ENCODE measurements at places on chromosomes 6 and 20.

- no peak for DNase-seq
These were observed 22.5 kb upstream of the NHSL1 start for GRCh38 chr6:138521790-138522189.

DNA sequence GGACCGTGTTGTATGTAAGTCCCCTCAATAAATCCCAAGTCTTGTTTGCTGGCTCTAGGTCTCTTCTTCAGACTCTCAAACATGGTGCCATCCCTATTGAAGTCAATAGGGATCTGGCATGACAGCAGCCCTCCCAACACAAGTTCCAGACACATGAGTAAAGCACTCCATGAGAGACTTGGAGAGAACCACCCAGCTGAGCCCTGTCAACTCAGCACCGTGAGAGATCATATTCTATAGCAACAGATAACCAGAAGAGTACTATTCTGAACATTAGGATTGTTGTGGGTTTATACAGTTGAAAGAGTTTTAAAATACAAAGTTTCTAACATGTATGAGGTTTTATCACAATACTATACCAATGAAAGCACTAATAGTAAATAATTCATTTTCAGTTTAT lies 23.5 kb downstream of the TMEM14A start:
- DNase-seq: no peak

GRCh38 chr6:105320765-105321164 lies 82.1 kb downstream of the PREP start:
- no peak for DNase-seq

- DNase-seq: no peak
These were observed 74.1 kb downstream of the TPBG start for GRCh38 chr6:82437701-82438100.

Measured in 8988T (cell line).